Stimulated activated CD4-positive, alpha-beta T cell treated with anti-CD3 and anti-CD28 coated beads, TNF-alpha, amount 100 ng/mL, for 24 hours (primary cell): ENCODE measurements at places on chromosomes 11 and 22.
A peak's percentile ranks its signal among the peaks of the same experiment; 100 is the strongest.

DNA sequence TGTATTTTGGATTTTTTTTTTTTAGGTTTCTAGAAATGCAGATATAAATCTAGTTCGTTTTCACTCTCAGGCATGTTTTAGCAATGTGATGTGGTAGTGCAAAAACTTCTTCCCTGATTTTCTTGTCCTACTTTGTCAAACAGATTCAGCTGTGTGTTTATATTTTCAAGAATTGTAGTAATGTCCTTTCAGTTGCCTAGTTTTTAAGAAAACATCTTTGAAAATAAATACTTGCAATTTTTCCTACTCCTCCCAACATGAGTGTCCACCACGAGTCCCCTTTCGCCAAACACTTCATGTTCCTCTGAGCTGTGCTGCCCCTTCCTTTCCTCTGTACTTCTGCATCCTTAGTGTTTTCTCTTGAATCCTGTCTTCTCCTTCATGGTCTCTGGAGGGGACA, 686.9 kb downstream of the NTM start:
- no peak for DNase-seq

DNA sequence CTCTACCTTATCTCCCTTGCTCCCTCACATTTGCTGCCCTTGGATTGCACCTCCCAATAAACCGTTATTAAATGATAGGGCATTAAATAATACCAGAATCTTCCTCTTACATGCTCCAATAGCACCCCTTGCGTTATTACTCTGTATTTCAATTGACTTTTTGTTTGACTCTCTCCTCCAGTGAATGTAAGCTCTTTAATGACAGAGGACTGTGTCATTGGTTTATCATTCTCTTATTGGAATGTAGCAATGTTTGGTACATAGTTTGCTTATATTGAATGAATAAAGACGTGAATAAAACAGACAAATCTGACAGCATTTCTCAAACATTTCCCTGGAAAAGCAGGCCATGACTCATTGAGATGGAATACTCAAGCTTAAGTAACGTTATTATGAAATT, 8.7 kb upstream of the MPEG1 start:
- no peak for DNase-seq

DNA sequence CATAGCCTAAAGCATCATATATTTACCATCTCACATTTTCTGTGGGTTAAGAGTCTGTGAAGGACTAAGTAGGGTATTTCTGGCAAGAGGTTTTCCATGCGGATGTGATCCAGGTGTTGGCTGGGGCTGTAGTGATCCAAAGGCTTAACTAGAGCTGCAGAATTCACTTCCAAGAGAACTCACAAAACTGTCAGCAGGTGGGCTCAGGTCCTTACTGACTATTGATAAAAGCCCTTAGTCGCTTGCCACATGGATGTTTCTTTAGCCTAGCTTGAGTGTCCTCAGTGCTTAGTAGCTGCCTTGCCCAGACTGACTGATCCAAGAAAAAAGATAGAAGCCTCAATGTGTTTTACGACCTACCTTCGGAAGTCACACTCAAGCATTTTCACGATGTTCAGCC, 250.8 kb downstream of the CNTN5 start:
- no peak for DNase-seq

- no peak for DNase-seq
Measured at GRCh38 chr11:12175694-12176241, 65.4 kb downstream of the MICAL2 start.

DNA sequence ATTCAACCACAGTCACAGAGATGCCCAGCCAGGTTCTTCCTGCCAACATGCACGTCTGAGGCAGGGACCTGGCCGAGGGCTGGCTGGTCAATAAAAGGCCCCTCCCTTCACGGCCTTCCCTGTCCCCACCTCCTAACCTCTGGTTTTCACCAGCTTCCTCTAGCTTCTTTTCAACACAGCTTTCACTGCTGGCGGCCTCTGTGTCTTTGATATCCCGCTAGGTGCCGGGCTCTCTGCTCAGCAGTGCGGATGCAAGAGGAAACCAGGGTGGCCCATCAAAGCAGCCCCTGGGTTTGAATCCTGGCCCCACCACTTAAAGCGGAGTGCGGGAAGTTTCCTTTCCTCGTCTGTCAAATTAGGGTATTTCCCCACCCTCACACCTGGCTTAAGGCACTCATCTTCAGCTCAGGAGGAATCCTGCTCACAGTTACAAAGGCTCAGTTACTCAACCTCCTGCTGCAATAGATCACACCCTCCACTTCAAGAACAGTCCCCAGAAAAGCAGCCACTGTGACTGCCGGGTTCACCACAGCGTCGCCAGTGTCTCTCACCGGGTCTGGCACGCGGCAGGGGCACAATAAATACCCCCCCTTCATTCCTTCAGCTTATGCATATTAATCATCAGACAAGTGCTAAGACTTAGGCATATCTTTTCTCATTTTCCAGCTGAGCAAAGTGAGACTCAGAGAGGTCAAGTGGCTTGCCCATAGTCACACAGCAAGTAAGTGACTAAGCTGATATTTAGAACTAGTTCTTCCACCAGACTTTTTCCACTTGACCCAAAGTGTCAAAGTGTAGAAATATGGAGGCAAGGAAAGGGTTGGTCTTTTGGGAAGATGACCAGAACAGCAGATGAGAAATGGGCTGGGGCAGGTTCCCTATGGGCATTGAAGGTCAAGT, 45.7 kb downstream of the TXN2 start:
- DNase-seq: peak; percentile 18

DNA sequence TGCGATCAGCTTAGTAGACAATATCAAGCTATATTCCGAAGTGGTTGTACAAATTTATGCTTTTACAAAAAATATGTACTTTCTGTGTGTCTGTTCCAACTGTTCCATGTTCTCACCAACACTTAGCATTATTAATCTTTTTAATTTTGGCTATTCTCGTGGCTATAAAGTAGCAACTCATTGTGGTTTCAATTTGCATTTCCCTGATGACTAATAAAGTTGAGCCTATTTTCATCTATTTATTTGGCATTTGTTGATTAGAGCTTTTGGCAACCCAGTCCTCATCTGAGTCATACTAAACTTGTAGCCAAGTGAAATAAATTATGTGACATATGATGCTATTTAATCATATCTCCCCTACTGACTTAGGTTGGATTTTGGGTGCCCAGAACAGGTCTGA, 115.9 kb downstream of the FBXO7 start:
- DNase-seq: no peak
